NCI-H2081 treated with DMSO at 0.1 percent for 48 hours (cell line): ENCODE measurements at places on chromosomes 1 and 21.

DNA sequence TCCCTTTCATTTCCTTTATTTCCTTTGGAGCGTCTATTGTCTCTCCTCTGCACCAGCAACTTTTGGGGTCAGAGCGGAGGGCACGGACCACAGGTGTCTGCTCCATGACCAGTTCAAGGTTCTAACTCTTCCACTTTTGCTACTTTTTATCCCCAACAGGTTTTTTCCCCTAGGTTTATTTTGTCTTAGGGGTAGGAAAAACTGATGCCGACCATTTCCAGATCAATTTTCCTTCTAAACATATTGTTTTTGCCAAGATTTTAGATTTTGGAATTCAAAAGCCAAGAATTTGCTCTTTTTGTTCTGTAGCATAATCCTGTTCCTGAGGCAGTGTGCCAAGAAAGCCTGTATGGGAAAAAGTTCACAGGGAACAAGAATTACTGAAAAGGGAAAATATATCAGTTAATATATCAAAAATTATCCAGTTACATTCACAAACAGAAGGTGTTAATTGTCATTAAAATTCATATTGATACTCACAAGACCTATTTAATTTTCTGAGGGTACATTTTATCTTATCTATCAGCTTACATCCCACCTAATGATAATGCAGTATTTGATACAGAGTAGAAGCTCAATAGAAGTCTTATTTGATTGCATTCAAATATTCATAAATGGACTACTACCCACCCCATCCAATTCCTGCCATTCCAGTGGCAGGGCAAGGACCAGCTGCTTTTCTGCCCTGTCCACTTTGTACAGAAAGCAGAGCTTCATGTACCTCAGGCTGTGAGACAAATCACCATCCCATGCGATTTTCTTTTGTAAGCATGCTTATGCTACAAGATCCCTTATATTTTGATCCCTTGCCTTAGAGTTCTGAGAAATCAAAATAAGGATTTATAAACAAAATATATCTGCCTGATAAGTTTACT lies 31.2 kb downstream of the TSEN15 start:
- no peak for DNase-seq

DNA sequence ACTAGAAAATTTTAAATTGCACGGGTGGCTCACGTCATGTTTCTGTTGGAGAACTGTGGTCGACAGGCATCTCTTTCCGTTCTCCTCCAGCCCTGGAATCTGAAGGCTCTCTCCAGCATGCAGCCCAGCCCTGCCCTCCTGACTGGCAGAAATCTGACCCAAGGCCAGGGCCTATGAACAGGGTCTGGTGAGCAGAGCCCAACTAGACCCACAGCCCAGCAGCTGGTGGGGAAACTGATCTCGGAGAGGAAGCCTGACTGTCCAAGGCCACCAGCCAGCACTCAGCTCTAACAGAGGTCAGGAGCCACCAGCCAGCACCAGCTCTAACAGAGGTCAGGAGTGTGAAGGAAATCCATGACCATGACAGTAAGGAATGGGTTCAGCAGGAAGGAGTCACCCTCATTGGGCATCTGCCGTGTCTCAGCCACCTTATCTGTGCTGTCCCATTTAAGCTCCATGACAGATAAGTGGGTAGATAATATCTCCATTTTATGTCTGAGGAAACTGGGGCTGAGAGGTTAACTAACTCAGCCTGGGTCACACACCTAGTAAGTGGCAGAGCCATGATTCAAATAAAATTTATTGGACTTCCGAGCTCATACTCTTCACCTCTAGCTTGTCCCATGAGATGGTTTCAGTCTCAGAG lies 20.2 kb upstream of the PKP1 start:
- DNase-seq, result no peak

DNA sequence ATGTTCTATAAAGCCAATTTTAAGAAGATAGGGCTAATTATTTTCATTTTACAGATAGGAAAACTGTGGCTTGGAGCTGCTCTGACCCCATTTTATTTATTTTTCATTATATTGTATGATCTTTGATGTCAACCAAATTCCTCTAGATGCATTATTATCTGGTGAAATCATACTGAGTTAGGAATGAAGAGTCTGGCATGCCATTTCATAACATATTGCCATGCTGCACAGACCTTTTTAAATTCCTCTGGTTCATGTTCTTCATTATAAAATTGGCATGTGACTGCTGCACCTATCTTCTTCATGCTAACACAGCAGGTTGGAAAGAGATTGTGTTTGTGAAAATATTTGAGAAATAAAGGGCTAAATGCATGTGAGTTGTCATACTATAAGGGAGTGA lies 12.7 kb downstream of the PRRX1 start:
- no peak for DNase-seq

DNA sequence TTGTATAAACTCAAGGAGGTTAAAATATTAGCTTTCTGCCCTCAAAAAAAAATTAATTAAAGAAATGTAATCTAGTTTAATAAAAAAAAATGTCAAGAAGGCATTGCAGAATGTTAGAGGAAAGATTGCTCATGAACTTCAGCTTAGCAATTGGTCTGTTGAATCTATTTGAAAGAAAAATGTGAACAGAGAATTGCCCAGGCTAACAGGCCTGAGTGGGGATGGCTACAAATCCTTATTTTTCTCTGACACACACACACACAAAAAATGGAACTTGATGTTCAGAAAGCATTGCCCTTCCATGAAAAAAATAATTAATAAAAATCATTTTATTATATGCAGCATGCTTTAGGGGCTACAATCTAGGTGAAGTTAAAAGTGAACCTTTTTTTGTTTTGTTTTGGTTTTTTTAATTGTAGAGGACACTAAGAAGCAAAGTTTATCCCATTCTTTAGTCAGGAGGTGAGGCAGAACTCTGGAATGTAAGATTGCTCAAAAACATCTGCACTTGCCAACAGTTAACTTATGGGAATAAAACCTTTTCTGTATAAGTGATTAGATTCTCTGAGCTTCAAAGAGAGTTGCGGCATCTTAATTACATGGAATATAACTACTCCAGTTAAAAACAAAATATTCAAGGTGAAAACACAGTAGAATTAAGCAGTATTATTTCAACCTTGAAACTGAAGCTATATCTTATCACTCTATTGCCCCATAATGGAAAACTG lies 658.5 kb upstream of the ADGRL2 start:
- DNase-seq, result no peak

- no peak for DNase-seq
These were observed 2.8 kb upstream of the ADAM30 start for GRCh38 chr1:119898981-119899720.

- DNase-seq, result no peak
These were observed 98.0 kb upstream of the KCNJ6 start for GRCh38 chr21:38014298-38014697.

- DNase-seq, result no peak
These were observed 48.5 kb upstream of the PPP2R5A start for GRCh38 chr1:212236664-212237220.

DNA sequence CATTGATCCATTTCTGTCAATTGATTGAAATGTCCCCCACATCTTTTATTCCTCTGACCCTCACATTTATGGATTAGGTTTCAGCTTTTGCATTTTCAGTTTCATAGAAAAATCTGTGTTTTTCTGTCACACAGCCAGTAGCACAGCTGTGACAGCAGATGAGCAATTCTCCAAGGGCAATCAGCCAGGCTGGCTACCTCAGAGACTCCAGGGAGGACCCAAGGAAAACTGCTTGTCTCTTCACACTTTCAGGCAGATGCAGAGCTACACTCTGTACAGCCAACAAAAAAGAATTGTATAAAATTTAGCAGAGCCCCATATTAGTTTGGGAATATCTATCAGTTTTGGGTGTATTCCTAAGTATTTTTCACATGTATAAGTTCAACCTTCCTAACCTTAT lies 257.2 kb downstream of the LRRC7 start:
- no peak for DNase-seq

DNA sequence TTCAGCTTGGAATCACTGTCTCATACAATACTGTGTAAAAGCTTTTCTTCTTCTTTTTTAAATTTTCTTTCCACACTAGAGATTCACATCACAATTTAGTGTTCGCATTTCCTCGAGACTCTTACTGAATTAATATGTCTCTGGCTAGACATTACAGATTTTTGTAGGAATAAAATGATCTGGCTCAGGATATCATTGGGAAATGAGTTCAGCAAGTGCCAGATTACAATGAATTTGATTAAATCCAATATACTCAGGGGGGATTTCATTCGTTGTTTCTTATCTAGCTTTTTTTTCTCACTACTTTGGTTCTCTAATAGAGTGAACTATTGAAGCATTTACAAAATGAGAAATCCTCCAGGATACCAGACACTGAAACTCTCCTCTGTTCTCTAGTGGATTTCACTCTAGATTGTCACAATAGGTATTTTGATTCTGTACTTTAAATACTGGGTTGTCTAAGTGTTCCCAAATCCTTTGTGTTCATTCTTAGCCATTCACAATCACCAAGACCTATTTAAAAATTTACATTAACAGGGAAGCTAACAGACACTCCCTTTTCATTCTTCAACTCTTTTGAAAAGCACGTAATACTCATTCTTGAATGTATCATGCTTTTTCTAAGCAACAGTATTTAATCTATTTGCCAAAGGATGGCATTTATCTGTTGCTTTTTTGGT lies 2.8 kb upstream of the TSEN15 start:
- no peak for DNase-seq

- DNase-seq, result no peak
These were observed 15.5 kb downstream of the RHBDL2 start for GRCh38 chr1:38926091-38926490.

GRCh38 chr1:208078752-208079151 lies 165.4 kb downstream of the PLXNA2 start:
- no peak for DNase-seq

GRCh38 chr21:29394051-29394450 lies 95.3 kb downstream of the BACH1 start:
- DNase-seq, result no peak

DNA sequence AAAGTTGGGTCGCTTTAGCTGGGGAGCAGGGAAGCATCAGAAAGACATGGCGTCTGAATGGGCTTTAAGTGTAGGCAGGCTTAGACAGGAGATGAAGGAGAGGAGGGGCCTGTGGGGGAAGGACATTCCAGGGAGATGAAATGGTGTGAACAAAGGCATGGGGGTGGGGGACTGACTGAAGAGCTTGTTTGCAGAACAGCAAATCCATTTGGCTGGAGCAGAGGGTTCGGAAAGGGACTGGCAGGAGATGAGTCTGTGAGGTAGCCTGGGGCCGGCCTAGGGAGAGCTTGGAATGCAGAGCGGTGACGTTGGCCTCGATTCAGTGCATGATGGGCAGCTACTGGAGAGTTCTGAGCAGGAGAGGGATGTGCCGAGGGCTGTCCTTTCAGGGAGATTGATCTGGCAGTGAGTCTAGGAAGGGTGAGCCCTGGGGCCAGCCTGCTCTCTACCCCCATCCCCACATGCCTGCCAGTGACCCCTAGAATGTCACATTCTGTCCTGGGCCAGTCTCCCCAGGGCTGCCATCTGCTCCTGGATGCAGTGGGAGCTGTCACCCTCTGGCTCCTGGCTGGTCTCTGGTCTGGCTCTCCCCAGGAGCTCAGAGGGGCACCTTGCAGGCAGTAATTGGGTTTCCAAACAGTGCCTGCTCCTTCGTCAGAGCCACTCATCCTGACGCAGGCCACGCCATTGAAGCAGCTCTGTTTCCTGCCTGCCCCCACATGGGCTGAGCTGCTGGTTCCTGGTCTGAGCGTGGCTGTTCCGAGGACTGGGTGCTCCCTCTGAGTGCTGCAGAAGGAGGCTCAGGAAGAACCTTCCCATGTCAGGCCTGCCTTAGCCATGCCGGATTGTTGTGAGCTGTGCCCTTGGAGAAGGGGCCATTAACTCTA lies 22.3 kb upstream of the TMEM222 start:
- no peak for DNase-seq

GRCh38 chr1:151165281-151165737 lies 393 bp downstream of the LYSMD1 start:
- no peak for DNase-seq

GRCh38 chr21:28253338-28253737 lies 739.3 kb downstream of the LTN1 start:
- DNase-seq, result no peak

DNA sequence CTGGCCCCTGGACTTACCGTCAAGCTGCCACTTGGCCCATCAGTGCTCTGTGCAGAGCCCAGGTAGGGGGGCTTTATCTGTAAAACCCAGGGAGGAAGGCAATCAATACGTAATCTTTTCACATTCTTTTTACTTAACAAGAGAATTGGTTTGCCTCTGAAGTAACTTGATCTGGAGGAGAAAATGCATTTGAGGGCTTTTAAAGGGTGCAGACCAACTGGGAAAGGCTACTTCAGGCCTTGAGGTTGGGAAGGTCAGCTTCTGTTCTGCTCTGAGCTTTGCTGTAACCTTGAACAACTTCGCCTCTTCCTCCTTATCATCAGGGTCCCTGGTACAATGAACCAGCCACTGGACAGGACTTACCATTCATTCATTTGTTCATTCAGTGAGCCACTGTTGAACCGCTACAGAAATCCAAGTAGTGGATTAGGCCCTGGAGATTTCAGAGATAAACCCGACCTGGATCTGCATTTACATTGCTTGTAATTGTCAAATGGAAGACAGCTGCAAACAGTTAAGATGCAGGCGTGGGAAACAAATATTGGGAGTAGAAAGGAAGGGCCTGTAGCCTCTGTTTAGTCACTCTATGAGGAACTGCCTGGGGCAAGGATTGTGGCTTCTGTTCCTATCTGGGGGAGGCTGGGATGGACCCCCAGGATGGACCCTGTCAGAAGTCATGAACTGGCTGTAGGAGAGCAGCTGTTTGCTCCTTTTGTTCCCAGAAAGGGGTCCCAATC lies 90.9 kb downstream of the MAN1C1 start:
- no peak for DNase-seq

GRCh38 chr21:31103571-31104265 lies 65.4 kb upstream of the KRTAP19-8 start:
- no peak for DNase-seq

GRCh38 chr1:153567621-153568366 lies 2.1 kb upstream of the S100A2 start:
- DNase-seq, result no peak

- no peak for DNase-seq
These were observed 20.6 kb upstream of the ATF3 start for GRCh38 chr1:212587888-212588510.

DNA sequence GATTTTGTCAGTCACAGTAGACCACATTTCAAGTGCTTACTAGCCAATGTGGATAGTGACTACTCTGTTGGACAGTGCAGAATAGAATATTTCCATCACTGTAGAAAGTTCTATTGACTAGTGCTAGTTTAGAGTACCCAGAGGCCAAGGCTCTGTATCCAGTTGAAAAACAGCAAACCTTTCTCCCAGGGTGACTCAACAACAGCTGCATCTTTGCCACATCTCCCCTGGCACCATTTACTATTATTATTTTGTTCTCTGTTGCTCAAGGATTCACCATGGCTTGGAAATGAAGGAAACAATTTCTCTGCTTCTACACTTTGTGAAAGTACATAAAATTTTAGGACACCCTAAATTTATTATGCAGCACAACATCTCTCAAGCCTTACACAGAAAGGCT lies 85.3 kb upstream of the WDR26 start:
- no peak for DNase-seq

- DNase-seq, result no peak
These were observed 550 bp upstream of the PTBP2 start for GRCh38 chr1:96721053-96721415.

- DNase-seq, result no peak
These were observed 774 bp upstream of the ANGPTL7 start for GRCh38 chr1:11188381-11188780.

- DNase-seq, result no peak
These were observed 196.9 kb upstream of the ETV3 start for GRCh38 chr1:157335056-157335455.

GRCh38 chr1:208433086-208433485 lies 188.9 kb upstream of the PLXNA2 start:
- DNase-seq, result no peak
